ENCODE measurements at places on chromosomes 1 and 21. TPM values are rescaled to one million over a fixed set of nuclear protein-coding genes. Genes with fewer than 3 reads are reported as not detected.

The BCL2L15 gene
- 0.61 TPM for total RNA-seq

The TNFRSF9 gene
- total RNA-seq = 219 TPM

The UTS2 gene
- not detected for total RNA-seq

The IGSF5 gene
- total RNA-seq = not detected

The FHAD1 gene
- total RNA-seq = 0.16 TPM

The LIN28A gene
- not detected for total RNA-seq
